ENCODE measurements at places on chromosomes 11 and 22.

DNA sequence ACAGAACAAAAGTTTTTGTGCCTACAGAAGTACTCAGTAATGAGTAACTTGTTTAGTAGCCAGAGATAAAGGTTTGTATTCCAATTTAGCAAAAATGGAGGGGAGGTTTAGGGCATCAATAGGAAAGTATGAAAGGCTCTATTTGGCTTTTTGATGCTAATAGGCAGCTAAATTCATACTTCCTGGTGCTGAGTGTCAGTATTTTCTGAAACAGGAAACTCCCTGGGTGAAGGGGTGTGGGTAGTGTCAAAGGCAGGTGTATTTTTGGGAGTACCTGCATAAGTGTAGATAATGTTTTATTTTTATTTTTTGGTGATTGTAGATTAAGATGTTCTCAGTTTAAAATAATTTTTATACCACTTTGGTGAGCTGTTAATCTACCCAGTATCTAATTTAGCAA is 29.3 kb upstream of the MMP7 start:
- DNase-seq, result no peak

GRCh38 chr11:34501500-34501899 is 12.1 kb downstream of the ELF5 start:
- DNase-seq, result no peak

DNA sequence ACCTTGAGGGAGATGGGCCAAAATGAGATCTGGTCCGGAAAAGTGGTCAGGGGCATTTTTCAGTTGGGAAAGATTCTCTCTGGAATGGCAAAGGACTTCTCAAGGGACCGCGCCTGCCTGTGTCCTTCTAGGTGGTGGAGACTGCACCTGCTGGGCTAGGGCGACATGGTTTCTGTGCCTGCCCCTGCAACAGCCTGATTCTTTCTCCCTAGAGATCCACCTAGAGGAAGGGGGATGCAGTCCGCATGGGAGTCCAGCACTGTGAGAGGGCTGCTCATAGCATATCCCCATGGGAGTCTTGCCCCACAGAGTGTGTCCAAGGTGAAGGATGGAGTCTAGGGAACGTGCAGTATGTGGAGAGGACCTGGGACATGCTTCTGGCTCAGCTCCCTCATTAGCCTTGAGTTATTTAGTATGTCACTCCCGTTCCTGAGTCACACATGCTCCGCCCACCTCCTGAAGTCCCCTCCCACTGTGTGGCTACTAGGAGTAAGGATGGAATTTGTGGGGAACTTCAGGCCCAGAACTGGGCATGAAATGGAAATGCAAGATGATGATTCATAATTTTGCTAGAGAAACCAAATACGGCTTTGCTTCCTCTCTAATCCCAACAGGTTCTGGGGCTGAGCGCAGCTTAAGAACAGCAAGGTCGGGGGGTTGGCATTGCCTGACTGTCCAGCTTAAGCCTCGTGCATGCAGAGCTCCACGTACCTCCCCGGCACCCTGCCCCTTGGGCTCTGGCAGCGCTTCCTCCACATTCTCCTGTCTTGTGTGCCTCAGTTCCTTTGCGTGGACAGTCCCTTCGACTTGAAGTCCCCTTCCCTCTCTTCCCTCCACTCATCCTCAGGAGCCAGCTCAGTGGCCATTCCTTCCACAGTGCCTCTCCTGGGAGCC is 35.0 kb downstream of the GRIK4 start:
- no peak for DNase-seq

- no peak for DNase-seq
These were observed 50.0 kb upstream of the ADA2 start for GRCh38 chr22:17269224-17269606.

GRCh38 chr11:84993386-84993785 is 633.8 kb downstream of the DLG2 start:
- DNase-seq, result no peak

- DNase-seq, result no peak
These were observed 7.7 kb upstream of the MALAT1 start for GRCh38 chr11:65491163-65491465.

DNA sequence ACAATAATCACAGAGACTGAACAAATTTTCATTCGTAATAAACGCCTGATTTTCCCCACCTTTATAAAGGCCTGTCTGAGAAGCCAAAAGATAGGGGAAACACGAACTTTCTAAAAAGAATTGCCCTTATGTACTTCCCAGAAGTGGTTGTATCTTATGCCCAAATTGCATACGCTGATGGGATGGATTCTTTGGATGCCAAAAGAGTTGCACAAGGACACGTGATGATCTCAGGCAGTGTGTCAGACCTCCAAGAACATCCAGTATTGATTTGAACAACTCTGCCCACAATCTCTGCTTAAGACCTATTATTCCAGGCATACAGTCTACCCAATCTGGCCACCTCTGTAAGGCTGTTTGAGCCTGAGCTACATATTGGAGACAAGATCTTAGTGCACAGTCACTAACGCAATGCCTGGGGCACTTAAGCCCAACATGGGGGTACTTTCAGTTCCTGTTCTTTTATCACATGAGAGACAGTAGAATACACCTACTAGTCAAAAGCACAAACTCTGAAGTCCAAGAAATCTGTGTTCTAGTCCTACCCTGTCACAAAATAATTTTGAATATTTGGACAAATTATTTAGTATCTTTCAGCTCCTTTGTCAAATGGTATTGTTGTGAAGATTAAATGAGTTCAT is 38.9 kb downstream of the OR10A6 start:
- DNase-seq, result no peak

- DNase-seq, result no peak
These were observed 148.3 kb downstream of the TRPC6 start for GRCh38 chr11:101435408-101435973.

DNA sequence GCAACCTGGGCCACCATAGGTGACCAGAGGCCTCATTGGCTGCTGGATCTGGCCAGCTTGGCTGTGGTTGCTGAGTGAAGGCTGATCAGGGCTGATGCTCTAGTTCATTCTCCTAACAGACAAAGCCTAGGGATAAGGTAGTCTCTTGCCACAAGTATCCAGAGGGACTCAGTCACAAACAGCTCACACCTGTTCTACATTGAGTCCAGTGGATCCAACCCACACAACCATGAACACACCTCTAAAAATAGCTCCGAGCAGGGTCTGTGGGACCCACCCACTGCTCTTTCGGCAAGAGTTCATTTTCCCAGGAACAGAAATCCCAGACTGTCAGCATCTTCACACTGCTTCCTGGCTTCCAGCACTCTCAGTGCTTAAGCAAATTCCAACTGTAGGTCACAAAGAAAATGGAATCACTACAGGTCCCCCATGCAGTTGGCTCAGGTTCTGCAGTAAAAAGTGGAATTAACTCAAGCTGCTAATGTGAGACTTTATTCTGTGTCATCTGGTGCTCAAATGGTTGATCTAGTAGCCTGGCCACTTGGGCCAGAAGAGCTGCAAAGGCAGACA is 67.3 kb downstream of the PPFIBP2 start:
- no peak for DNase-seq

DNA sequence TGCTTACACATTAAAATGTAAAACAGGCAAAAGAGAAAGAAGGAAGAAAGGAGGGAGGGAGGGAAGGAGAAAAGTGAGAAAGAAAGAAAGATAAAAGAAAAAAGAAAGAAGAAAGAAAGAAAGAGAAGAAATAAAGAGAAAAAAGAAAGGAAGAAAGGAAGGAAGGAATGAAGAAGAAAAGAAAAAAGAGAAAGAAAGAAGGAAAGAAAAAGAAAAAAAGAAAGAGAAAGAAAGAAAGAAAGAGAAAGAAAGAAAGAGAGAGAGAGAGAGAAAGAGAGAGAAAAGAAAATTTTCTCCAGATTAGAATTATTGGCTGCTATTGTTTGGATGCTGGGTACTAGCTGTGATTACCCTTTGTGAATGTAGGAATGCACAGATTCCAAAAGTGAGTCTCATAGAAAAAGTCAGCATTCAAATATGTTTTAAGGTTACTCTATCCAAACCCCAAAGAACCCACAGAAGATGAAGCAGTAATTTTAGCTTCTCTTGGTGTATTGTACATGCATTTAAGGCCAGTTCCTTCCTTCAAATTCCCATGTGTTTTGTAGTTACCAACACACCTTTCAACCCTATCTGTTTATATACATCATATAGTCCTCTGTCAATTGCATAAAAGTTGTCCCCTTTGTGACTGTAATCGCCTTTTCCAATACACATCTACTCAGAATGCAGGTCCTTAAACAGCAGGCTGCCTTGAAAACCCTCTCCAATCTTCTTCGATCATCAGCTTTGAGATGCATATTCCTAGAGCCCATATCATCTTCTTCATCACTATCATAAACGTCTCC is 789 bp upstream of the FAM111A start:
- no peak for DNase-seq

GRCh38 chr22:35037089-35037488 is 28.9 kb upstream of the ISX start:
- DNase-seq, result no peak

- DNase-seq, result no peak
These were observed 119.0 kb downstream of the CADM1 start for GRCh38 chr11:115385226-115385625.

DNA sequence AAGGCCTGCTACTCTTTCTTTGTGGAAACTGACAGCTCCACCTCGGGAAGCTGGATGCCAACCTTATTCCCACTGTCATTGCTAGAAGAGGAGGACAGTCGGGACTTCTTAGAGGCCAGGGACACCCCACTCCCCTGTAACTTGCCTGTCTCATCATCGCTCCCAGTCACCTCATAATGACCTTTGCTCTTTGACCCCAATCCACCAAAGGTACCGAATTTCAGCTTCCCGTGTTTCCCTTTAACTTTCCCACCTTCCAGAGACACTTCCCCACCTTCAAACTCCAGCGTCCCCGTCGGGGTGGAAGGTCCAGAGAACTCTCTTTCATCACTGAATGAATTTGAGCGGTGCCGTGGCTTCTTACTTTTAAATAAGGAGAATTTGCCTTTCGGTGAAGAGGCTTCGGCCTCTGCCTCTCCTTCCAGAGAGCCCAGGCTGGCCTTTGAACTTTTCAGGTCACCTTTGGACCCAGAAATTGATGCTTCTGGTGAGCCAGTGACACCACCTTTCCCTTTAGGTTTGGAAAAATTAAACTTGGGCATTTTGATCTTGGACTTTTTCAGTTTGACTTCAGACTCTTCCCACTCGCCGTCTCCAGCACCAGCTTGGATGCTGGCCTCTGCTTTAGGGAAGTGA is 29.8 kb downstream of the AHNAK start:
- DNase-seq, result no peak

DNA sequence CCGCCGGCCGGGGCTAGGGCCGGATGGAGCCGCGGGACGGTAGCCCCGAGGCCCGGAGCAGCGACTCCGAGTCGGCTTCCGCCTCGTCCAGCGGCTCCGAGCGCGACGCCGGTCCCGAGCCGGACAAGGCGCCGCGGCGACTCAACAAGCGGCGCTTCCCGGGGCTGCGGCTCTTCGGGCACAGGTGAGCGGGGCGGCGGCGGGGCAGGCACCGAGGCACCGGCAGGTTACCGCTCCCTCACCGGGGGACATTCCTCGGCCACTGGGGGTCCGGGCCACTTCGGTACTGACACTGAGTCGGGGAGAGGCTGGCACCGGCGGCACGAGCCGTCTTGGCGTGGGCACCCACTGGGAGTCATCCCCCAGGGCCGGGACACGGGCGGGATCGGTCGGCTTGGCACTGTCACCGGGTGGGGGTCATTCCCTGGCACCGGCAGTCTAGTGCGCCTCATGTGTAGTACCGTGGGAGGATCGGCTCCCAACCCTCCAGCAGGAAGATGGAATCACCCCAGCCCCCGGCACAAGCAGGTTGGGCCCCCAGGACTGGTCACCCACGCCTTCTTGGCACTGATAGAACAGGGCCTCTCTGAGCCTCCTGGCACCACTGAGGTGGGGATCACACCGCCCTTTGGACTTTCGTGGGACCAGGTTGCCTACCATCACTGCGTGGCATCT is 511 bp downstream of the DGKZ start:
- DNase-seq, result no peak

DNA sequence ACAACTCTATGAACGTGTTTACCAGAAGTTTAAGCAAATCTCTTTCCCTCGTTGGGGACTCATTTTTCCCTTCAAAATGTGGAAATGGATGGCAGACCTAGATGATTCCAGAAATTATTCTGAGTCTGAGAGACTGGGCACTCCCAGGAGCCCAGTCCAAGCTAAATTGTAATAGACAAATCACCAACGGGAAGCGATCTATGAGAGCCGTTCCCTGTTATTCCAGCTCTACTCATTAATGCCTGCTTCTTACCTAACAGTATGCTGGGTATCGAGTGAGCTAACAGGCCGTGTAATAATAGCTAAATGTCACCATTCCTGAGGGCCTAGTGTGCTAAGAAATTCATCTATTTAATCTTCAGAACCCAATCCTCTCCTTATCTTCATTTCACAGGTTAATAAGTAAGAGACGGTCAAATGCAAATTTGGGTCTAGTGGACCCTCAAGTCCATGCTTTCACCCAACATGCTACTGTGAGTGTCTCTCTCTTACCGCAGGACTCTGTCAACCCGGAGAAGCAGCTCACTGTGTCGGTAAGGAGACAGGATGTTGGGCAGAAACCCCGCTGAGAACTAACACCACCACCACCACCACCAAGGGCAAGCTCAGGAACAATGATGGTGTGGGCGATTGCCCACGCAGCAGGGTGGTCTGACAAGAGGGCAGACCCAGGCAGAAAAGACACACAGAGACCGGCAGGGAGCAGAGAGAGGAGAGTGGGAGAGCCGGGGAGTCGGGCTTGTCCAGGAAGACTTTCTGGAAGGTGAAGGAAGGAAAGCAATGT is 57.1 kb upstream of the TIMP3 start:
- DNase-seq, result no peak

GRCh38 chr22:18970948-18971315 is 34.8 kb upstream of the PRODH start:
- peak; percentile 41 for DNase-seq

GRCh38 chr11:65524741-65525545 is at the start of gene SCYL1:
SCYL1 (plus strand) TSS chr11:65525083; CDS start chr11:65525154, 71 bp downstream.
- DNase-seq, result peak; percentile 91

DNA sequence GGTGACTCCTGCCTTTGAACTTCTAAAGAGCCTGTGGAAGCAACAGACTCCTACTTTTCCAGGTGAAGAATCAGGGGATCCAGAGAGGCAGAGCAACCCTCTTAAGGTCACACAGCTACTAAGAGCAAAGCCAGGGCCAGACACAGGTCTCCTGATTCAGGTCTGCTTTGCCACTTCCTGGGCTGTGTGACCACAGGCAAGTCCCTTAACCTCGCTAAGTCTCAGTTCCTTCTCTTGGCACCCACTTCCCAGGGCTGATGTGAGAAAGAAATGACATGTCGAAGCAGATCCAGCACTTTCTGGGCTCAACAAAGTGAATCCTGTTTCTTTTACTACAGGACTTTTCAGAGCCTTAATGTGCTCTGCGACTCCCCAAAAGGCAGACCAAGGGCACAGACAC is 30.2 kb downstream of the UQCR10 start:
- no peak for DNase-seq

- peak; percentile 83 for DNase-seq
These were observed 56.3 kb upstream of the ADSL start for GRCh38 chr22:40289991-40290459.
